T1000 (cell line): ENCODE measurements at places on chromosomes 5 and 9.

DNA sequence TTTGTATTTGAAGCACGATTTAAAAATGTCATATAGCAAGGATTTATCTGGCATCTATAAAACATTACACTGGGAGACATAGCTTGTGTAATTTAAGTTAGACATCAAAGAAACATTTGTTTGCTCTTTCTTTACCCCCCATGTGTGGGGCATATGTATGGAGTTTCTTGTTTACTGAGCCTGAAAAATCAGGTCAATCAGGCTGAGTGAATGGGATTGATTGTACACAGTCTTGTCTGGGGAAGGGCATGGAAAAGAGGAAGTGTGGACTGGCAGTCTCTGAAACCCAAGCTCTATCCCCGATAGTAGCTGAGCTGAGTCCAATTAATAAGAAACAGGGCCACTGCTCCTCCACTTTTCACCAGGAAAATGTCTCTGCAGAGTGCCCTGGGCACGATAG, 49.4 kb downstream of the SLC46A2 start:
- no peak for DNase-seq

DNA sequence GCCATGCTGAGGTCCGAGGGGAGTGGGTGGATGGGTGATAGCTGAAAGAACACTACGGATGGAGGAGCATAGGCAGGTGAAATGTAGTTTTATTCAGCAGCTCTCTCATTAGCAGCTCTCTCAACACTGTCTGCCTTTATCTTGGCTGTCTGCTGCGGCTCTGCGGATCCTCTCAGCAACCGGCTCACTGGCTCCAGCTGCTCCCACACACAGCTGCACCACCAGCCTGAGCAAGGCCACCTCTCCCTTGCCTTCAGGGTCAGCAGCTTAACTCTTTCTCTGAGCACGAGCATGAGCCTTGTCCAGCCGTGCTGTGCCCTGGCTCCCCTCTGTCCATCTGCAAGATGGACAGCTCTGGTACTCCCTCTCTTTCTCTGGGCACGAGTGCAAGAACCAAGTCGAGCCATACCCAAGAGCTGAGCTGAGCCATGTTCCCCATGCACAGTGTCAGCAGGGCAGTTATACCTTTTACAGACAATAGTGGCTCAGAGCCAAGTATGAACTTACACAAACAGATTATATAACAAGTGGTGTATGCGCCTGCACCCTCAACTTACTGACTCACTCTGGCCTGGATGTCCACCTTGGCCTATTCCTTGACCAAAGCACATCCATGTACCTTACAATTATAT, 108.5 kb downstream of the MACIR start:
- DNase-seq: no peak

GRCh38 chr5:74201334-74202081, 439.0 kb downstream of the ENC1 start:
- no peak for DNase-seq

DNA sequence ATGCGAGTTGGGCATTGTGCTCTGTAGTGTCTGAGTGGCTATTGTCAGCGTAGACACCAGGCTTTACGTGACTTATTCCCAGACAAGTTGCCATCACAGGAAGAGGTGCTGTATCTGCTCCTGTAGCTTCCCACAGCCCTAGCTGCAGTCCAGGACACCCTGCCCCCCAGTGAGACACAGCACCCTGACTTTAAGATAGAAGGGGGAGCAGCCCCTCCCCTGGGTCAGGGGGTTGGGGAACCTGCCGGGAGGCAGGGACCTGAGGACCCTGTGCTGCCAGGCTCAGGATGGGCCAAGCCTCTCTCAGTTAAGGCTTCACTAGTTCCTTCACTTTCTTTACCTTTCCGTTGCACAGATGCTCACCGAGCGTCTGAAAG, 75.4 kb downstream of the NEK6 start:
- DNase-seq: no peak

DNA sequence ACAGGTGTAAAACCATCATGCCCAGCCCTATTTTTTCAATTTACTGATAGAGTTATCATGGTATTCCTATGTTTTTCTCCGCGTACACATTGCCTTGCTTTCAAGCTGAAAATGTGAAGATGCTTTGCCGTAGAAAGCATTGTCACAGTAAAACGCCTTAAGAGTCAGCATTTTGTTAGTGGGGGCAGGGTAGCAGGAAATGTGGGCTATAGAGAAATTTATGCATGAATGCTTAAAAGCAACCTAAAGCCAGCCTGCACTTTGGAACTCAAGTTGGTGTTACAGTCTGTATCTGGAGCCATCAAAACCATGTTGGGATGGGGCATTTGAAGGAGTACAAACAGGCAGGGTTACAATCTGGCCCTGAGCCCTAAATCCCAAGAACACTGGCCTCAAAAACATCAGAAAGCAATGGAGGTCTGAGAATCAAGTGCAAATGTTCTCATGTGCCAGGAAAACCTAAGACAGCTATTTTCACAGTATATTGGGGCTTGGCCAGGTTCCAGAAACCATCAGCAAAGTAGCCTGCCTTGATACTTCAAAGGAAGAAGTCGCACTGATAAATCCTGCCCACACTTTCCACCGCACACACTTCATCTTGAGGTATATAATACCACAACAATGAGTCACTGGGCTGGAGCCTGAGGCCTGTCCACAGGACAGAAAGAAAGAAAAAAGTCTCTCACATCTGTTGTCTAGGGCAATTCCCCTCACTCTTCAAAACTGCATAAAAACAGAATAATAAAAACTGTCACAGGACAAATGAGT, 313.8 kb downstream of the ENC1 start:
- DNase-seq: peak; percentile 76

GRCh38 chr5:32639943-32640342, 54.6 kb downstream of the SUB1 start:
- DNase-seq: no peak

- no peak for DNase-seq
These were observed 37.3 kb downstream of the CAPSL start for GRCh38 chr5:35900972-35901695.

DNA sequence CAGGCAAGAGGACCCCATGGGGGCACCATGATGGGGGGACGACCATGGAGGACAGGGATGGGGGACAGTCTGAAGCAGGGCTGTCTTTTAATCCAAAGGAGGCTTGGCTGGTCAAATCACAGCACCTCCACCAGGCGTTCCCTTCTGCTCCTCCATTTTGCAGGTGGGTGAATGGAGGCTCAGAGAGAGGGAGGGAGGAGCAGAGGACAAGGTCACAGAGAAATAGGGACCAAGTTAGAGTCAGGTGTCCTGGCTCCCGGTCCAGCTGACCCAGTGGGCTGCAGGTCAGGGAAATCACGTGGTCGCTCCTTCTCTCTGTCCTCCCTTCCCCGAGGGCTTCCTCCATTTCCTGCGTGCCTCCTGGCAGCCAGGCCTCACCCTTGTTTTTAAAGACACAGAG, 156.4 kb upstream of the SMIM23 start:
- DNase-seq: no peak

DNA sequence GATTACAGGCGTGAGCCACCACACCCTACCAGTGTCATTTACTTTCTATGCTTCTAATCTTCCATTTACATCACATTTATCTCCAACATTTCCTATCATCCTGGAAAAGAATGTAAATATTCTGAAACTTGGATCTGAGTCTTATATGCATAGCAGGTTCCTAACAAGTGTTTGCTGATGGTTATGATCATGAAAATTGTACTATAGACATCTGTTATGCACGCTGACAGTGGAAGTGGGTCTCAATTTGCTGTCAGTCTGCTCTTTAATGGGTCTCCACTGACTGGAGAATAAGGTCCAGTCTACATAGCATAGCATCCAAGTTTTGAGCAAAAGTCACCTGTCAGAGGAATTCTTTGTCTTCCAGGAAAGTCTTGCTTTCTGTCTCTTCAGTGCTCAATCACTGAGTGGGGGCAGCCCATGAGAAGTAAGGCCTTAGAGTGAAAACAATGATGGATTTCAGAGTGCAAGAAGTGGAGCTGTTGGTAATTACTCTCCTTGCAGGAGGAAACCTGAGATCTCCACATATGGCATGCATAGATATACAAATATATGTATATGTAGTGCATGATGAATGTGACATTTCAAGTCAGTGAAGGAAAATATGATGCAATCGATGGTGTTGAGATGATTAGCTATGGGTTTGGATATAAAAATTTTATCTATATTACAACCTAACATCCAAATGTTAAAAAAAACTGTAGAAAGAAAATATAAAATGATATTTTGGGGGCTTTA, 29.2 kb upstream of the MSANTD3 start:
- DNase-seq: no peak

- no peak for DNase-seq
These were observed 3.1 kb upstream of the CAMLG start for GRCh38 chr5:134735243-134735642.

DNA sequence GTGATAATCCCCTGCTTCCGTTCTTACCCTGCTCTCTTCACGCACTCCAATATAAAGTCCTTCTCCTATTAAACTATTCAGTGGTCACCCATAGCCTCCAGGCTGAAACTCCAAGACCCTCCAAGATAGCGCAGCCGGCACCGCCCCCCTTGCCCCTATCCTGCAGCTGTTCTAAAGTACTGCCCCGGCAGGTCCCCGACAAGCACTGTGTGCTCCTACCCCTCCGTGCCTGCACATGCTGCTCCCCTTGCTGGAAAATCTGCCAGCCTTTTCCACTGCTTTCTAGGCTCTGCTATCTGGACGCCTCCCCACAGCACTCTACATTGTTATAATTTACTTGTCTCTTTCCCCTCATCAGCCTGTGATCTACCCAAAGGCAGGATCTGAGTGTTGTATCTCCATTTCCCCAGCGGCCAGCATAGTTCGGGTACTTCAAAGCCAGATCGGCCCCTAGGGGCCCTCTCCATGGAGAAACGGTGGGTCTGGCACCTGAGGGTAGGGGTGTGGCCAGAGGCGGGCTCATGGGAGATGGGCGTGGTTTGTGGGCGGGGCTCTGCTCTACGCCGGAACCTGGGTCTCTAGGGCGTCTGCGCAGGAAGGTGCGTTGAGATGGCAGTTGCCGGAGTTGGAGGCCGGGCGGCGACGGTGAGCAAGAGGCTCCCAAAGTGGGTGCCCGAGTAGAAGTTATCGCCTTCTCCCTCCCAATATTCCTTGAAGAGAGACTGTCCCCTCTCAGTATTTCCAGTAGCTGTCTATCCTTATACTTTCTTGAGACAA, 83.5 kb upstream of the RUSC2 start:
- DNase-seq: no peak

DNA sequence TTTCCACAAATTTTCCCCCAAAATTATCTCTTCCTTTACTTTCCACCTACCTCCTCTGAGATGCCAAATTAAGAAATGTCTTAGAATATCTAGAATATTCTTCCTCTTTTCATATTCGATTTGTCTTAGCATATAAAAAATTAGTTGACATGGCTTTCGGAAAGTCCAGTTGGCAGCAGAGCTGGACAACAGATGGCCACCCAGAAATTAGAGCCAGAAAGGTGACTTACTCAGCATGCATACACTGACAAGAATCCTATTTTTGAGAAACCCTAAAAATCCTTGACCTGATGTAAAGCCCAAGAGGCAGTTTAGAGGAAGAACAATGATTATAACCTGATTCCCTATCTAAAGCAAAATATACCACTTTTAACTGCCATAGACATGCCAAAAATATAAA, 22.0 kb downstream of the TMEM167A start:
- no peak for DNase-seq

DNA sequence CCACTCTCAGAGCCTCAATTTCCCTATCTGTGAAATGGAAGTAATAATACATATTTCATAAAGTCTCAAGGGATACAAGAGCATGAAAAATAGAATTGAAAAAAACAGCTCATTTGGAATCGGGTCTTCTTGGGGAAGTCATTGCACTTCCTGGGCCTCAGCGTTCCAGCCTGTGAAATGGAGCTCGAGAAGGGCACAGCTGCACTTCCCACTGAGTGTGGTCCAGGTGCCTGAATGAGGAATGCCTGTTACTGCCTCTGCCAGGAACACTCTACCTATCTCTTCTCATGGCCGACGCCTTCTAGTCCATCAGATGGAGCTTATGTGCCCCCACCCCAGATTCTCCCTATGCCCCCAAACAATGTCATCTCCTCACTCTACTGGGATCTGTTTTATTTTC, 924 bp upstream of the NEURL1B start:
- DNase-seq: no peak

DNA sequence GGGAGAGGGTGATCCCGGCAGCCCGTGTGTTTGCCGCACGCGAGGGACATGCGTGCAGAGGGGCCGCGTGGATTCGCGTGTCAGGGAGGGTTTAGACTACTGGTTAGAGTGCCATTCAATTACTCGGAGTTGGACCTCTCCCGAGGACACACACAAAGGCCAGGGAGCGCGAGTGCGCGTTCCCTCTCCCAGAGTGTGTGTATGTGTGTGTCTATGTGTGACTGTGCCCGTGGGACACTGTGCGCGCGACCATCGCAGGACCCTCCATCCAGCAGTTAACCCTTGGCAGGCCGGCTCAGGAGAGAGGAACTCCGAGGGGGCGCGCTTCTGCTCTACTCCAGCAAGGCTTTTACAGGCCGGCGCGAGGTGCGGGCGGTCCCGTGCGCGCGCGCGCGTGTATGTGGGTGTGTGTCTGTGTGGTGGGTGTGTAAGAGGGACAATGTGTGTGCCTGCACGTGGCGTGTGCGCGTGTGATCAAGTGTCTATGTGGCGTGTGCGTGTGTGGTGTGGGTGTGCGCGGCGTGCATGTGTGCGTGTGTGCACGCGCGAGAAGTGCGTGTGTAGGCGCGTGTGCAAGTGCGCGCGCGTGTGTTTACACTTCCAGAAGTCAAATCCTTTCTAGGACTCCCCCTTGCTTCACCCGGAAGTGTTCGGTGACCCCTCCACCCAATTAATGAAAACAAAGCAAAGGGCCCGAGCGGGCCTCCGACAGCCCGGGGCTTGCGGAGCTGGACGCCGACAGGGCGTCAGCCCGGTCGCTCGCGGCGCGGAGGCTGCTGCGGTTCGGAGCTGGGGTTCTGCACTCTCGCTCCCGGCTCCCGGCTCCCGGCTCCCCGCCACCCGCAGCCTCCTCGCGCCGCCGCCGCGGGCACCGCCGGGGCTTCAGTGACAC, 75.3 kb upstream of the TBCA start:
- DNase-seq: no peak

DNA sequence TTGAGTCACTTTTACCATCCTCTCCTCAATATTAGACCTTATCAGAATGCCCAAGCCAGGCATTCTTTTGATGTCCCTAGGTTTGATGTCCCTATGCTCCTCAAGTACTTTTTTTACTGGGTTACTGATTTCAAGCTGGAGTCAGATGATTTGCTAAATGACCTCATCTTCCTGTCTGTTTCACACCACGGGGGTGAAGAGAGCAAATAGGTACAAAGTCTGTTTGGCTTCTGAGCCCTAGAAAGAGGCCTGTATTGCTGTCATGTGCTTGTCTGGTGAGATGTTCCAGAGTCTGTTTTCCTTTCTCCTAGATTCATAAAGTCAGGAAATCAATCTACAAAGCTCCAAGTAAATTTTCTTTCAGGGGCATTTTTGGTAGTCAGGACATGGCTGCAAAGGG, 12.7 kb upstream of the DAB2 start:
- DNase-seq: no peak

DNA sequence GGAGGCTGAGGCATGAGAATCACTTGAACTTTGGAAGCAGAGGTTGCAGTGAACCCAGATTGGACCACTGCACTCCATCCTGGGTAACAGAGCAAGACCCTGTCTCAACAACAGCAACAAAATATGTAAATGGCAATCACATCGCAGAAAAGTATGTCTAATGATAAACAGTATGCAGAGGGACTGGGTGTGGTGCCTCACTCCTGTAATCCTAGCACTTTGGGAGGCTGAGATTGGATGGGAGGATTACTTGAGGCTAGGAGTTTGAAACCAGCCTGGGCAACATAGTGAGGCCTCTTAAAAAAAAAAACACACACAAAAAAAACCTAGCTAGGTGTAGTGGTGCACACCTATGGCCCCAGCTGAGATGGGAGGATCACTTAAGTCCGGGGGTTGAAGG, 40.3 kb downstream of the HSDL2 start:
- DNase-seq: no peak
